ENCODE measurements at places on chromosomes 11 and 22.

DNA sequence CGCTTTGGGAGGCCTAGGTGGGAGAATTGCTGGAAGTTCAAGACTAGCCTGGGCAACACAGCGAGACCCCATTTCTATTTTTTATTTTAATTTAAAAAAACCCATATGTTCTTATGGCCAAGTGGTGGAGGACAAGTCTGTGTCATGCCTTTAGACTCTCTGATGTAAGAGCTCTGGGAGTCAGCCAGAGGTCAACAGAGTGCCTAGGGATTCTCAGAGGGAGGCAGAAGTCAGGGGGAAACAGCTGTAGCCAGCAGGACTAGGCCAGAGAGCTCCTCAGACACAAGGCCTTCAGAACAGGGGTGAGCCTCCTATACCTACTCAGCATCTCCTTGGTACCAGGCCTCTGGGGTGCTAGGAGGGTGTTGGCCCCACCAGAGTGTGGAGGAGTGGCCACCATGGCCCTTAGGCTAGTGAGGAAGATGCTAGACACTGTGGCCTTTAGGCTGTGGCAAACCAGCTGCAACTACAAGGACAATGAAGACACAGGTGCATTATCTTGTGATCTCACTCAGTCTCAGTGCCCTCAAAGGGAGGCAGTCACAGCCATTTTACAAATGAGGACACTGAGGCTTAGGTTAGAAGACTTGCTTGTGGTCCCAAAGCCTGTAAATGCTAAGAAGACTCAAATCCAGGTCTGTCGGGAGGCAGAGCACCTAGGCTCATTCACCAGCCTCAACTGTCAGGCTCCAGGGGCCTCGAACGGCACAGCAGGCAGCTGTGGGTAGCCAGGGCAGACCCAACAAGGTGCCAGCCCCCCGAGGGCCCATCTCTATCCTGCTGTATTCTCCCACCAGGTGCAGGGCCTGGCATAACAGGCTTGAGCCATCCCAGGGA is 5.0 kb downstream of the ZP1 start:
- no peak for DNase-seq

DNA sequence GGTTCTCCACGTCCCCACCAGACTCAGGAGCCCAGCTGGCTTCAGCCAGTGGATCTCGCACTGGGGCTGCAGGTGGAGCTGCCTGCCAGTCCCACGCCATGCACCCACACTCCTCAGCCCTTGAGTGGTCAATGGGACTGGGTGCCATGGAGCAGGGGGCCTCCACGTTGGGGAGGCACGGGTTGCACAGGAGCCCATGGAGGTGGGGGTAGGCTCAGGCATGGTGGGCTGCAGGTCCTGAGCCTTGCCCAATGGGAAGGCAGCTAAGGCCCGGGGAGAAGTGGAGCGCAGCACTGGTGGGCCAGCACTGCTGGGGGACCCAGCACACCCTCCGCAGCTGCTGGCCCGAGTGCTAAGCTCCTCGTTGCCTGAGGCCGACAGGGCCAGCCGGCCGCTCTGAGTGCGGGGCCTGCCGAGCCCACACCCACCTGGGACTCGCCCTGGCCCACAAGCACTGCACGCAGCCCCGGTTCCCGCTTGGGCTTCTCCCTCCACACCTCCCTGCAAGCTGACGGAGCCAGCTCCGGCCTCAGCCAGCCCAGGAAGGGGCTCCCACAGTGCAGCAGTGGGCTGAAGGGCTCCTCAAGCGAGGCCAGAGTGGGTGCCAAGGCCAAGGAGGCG is 258.5 kb upstream of the PDGFD start:
- DNase-seq, result no peak

GRCh38 chr11:74444173-74444826 is 23.0 kb downstream of the KCNE3 start:
- no peak for DNase-seq

- DNase-seq, result no peak
These were observed 47.0 kb downstream of the IGLL5 start for GRCh38 chr22:22934543-22935055.

GRCh38 chr22:36761553-36762240 is 14.2 kb downstream of the IFT27 start:
- no peak for DNase-seq

GRCh38 chr22:49788504-49788903 is 39.2 kb downstream of the BRD1 start:
- DNase-seq, result no peak

DNA sequence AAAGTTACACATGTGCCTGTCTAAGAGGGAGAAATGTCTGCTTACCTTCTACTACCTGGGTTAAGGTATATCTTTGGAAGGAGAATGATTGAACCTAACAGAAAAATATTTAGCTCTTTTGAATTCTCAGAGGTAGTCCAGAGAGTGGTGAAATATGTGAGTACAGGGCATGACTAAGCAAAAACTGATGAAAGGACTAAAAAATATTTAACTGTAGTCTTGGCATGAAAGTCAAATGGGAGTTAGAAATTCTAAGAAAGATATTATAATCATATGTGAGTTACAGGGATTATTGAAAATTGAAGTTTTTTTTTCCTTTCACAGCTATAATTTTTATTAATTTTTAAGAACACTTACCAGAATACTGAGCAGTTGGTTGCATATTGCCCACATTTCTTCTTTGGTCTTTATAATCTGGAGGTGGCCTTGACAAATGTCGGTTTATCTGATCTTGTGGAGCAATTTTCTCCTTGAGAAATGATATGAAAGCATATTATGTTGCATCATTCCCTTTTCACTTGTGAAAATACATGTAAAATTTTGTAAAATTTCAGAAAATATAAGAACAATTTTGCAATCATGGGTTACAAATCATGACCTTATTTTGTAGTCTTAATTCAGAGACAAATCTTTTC is 61.4 kb upstream of the MTMR2 start:
- no peak for DNase-seq

- no peak for DNase-seq
These were observed 768 bp downstream of the LDHA start for GRCh38 chr11:18394928-18395734.

- DNase-seq, result no peak
These were observed 51.2 kb upstream of the SLC22A12 start for GRCh38 chr11:64539711-64540427.

GRCh38 chr11:9692691-9693090 is 28.8 kb downstream of the SWAP70 start:
- no peak for DNase-seq

GRCh38 chr11:128164080-128164741 is 423.1 kb downstream of the ETS1 start:
- DNase-seq, result no peak

DNA sequence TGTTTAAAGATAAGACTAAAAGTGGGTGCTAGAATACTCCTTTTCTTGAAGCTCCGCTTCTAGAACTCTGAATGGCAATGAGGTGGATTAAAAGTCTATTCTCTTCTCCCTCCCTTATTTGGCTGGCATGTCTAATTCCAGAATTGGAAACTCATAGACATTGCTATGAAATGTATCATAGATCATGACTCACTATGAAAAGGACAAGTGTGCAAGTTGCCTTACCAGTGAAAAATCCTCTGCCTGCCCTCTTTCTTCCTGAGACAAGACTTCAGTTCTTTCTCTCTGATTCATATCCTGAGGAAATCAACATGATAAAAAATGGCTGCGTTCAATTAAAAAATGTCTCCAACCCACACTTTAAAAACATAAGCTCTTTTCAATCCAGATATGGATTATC is 73.2 kb upstream of the BLID start:
- no peak for DNase-seq

- peak; percentile 52 for DNase-seq
These were observed at the start of gene STX3 for GRCh38 chr11:59754859-59755700. STX3 (plus strand) TSS chr11:59755376; CDS start chr11:59755606, 230 bp downstream.

GRCh38 chr11:120977266-120978137 is 46.4 kb upstream of the TBCEL start:
- no peak for DNase-seq

DNA sequence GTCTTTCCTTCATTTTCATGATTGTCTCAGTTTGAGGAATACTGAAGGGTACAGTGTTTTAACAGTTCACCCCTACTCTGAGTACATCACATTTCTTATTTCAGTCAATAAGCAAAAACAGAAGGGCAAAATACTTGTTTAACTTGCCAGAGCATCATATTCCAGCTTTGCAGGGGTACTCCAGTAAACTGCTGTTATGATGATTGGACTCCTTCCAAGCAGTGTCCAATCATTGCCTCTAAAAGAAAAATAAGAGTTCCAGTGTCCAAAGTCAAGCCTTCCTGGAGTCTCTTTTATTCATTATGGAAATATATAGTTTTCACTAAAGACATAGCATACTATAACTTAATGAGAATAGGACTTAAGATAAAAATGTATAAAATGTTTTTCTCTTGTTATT is 105.1 kb downstream of the FANCF start:
- no peak for DNase-seq

GRCh38 chr11:71454470-71455113 is 1.6 kb downstream of the NADSYN1 start:
- DNase-seq, result no peak

All from stimulated activated CD8-positive, alpha-beta memory T cell treated with anti-CD3 and anti-CD28 coated beads, Interleukin-2, amount 100 ng/mL, for 48 hours (primary cell).